Right renal cortex interstitium (tissue), 3 donors: ENCODE measurements at places on chromosomes 7 and 10.

DNA sequence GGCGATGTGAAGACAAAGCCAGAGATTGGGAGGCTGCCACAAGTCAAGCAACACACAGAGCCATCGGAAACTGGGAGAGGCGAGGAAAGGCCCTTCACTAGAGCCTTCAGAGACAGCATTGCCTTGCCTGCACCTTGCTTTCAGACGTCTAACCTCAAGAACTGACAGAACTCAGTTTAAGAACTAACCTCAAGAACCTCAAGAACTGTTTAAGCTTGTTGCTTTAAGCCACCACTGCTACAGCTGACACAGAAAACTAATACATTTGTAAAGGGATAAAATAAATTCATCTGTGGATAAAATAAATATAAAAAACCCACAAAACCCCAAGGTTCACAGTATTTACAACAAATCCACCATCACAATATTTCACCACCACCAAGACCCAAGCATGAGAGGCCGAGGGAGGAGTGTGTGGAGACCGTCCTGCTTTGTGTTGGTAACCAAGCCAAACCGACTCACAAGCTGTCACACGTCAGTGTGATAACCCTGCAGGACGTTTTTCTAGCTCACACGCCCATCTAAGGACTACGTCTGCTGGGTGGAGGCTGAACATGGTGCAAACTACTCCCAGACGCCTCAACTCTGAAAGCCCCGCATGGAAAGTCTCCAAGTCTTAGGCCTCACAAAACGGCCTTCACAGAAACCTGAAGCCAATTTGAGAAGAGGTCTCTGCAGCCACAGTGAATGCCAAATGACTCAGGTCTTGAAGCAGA is 116.8 kb downstream of the ABLIM1 start:
- DNase-seq, result no peak

DNA sequence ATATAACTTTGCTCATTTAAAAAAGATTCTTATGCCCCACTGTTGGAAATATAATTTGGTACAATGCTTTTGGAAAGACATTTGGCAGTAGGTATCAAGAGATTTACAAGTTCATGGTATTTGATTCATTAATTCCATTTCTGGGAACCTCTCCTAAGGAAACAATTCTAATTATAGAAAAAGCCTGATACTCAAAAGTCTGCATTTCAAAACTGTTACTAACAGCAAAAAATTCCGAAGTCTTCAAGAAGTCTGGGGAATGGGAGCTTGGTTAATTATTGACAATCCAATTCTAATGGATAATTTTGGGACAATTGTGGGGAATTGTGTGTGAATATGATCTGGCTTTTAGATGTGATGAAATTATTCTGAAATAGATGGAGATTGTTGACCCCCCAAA is 59.6 kb downstream of the HDAC9 start:
- no peak for DNase-seq

DNA sequence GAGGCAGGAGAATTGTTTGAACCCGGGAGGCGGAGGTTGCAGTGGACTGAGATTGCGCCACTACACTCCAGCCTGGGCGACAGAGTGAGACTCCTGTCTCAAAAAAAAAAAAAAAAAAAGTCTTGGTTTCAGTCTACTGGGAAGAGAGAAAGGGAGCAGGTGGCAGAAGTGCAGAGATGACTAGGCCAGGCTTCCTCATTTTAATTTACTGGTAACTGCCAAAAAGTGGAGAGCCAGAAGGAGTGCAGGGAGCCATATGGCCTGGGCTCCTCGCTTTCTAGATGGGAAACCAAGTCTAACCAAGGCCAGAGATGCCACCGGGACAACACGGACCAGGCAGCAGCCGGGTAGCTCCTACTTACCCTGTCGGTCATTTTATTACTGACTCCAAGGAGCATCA is 12.2 kb downstream of the SEPHS1 start:
- no peak for DNase-seq

DNA sequence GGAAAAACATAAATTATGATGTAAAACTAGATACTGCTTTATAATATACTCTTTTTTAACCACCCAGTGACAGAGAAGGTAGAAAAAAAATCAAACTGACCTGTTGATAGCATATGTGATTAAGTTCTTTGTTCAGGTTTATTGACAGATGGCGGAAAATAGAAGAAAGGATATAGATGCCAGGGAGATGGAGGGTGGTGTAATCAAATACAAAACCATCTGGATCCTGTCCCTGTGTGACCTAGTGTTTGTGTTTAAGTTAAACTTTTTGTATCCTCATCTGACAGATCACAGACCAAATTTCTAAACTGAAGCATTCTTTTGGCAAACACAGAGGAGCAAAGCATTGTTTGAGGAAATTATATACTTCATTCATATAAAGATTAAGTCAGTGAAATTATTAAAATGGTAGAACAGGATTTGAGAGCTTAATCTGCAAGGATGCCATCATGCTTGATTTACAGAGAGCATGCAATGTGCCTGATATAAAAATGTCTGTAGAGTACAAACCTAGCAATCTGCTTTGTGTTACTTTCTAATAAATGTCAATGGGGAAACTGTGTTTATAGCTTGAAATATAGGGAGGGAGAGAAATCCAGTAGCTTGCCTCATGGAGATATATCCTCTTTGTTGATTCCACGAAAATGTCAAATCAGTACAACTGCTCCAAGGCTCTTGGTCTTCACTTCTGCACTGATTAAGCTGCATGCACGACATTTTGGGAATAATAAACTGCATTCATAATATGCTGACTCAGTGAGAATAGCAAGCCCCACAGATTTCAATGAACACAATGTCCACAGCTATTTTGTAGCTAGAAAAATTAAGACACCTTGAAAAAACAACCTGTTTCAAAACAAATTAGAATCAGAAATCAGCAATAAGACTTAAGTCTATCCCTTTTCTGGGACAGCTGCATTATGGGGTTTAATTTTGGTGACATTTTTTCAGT is 39.0 kb downstream of the SEM1 start:
- no peak for DNase-seq

- no peak for DNase-seq
Measured at GRCh38 chr7:36863901-36864701, 139.8 kb upstream of the AOAH start.

GRCh38 chr7:71286924-71287323 is 155.0 kb downstream of the GALNT17 start:
- DNase-seq, result no peak

DNA sequence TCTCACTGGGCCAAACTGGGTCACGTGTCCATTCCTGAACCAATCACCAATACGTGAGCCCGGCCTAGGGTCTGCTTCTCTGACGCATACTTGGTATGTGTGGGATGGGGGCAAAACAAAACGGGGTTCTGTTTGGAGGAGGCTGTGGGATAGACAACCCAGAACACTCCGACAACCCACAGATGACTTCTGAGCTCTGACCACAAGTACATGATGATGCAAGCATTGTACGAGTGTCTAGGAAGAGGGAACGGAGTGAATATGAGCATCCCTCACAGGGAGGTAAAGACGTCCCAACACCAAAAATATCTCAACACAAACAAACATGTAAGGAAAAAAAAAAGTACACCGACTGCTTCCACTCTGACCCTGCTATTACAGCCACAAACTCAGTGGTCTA is 5.6 kb downstream of the DAGLB start:
- no peak for DNase-seq

- DNase-seq, result no peak
Measured at GRCh38 chr10:103890194-103890658, 27.8 kb downstream of the STN1 start.
